Activated T-cell treated with anti-CD3 and anti-CD28 coated beads for 1 hour (primary cell): ENCODE measurements at places on chromosomes 13 and 19.

DNA sequence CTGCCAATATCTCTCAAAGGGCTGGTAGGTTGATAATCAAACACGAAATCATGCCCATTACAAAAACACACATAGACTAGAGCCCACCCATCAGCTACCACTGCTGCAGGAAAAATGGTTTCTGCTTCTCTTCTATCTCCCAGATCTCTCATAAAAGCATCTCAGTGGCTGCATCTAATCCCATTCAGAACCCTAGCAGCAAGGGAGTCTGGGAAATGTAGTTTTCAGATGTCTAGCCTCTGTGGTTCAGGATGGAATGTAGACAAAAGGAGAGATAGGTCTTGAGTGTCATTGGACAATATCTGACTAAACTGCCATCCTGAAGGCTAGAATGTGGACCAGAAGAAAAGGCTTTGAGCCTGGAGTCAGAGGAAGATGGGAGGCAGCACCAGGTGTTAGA, 32.1 kb downstream of the RDH8 start:
- DNase-seq = no peak

- no peak for DNase-seq
Measured at GRCh38 chr19:11414544-11414943, 4.6 kb downstream of the RGL3 start.

DNA sequence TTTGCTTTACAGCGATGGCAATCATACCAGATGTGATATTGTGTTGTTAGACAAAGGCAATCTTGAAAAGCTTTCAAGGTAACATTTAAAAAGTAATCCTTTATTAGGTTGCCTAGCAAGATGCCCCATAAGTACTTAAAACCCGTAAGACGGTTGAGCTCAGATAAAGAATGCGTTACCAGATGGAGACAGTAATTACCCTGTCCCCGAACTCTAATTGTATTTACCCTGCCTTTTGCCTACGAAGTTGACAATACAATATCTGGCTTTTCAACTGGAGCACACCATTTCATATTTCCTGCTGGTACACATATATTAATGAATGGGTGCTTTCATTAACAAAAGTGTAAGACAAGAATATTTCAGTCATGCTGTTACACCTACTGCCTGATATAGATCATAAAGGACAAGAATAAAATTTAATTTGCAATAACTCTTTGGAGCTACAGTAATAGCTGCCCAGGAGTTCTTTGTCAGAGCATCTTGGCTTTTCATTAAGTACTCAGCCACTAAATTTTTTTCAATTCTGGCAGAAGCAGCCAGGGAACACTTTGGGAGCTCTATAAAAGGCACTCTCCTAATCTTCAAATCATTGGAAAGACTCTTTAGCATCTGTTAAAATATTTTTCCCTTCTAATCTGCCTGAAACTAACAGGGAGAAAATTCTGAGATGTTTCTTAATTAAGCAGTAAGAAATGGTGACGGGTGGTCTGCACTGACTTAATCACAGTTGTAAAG, 63.8 kb downstream of the DCT start:
- DNase-seq = no peak

- DNase-seq = no peak
Measured at GRCh38 chr13:100229603-100230002, 140.7 kb downstream of the PCCA start.

GRCh38 chr19:55261671-55262126, 2.9 kb upstream of the PPP6R1 start:
- DNase-seq = no peak
